ENCODE measurements at places on chromosomes 12 and 14. TPM values are rescaled to one million over a fixed set of nuclear protein-coding genes. Genes with fewer than 3 reads are reported as not detected.
A peak's percentile ranks its signal among the peaks of the same experiment; 100 is the strongest.

- no peaks in the 10 kb centered on the region for H3K27me3 ChIP-seq
- H3K4me1 ChIP-seq, result no peaks in the 10 kb centered on the region
- H3K4me3 ChIP-seq, result no peak overlapping the region
- DNase-seq, result no peak
These were observed 107.0 kb downstream of the ETV6 start for GRCh38 chr12:11756523-11756922.

- no peaks in the 10 kb centered on the region for H3K27me3 ChIP-seq
- H3K4me1 ChIP-seq, result no peaks in the 10 kb centered on the region
- DNase-seq, result no peak
- no peak overlapping the region for H3K4me3 ChIP-seq
- no peaks in the 10 kb centered on the region for H3K36me3 ChIP-seq
These were observed 231.9 kb downstream of the GPHN start for GRCh38 chr14:66739826-66740225.

DNA sequence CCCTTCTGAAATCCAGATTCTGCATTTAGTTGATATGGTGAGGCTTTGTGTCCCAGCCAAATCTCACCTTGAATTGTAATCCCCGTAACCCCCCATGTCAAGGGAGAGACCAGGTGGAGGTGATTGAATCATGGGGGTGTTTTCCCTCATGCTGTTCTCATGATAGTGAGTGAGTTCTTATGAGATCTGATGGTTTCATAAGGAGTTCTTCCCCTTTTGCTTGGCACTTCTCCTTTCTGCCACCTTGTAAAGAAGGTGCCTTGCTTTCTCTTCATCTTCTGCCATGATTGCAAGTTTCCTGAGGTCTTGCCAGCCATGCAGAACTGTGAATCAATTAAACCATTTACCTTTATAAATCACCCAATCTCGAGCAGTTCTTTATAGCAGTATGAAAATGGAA lies 23.1 kb upstream of the C12orf42 start:
- no peaks in the 10 kb centered on the region for H3K4me1 ChIP-seq
- no peaks in the 10 kb centered on the region for H3K27me3 ChIP-seq
- DNase-seq, result no peak
- H3K27ac ChIP-seq, result no peak overlapping the region
- H3K4me3 ChIP-seq, result no peak overlapping the region

Gene SDSL
- total RNA-seq, result 4.5 TPM

Gene LEMD3
- 35.2 TPM for total RNA-seq

DNA sequence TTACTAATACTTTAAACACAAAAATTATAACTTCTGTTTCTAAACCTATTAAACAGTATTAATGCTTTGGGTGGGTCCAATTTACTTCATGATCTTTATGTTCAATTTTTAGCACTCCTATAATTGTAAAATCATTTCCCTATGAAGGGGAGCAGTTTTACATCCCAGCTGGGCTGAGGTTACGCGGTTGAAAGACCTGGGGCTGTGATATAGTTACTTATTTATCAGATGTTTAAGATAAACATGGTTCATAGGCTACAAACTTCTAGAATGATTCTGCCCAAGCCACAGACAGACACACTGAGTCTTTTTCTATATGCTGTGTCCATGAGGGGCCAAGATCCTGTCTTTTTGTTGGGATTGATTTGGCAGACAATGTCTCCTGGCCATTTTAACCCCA lies 44.4 kb downstream of the DYRK2 start:
- H3K27ac ChIP-seq, result no peak overlapping the region
- H3K4me1 ChIP-seq, result no peaks in the 10 kb centered on the region
- no peak overlapping the region for H3K4me3 ChIP-seq
- H3K36me3 ChIP-seq, result no peaks in the 10 kb centered on the region
- H3K27me3 ChIP-seq, result no peaks in the 10 kb centered on the region

Gene KRT72
- not detected for total RNA-seq

Gene CLEC2D
- 6.6 TPM for total RNA-seq

DNA sequence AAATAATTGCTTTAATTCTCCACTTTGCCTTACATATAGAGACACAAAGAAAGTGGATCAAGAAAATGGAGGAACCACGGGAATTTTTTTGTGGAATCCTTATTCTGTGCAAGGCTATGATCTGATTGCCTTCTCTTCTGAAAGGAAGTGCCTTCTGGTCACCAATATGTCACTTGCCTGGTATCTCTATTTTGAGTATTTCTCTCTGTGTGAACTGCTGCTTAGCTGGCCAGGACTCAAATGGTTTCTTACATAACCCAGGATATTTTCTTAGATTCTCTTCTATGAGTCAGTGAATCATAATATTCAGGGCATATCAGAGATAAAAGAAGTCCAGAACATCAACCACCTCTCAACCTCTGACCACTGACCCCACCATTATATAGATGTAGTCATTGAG lies 156.1 kb downstream of the DIO2 start:
- H3K4me3 ChIP-seq, result no peak overlapping the region
- H3K27ac ChIP-seq, result no peak overlapping the region
- DNase-seq, result no peak

DNA sequence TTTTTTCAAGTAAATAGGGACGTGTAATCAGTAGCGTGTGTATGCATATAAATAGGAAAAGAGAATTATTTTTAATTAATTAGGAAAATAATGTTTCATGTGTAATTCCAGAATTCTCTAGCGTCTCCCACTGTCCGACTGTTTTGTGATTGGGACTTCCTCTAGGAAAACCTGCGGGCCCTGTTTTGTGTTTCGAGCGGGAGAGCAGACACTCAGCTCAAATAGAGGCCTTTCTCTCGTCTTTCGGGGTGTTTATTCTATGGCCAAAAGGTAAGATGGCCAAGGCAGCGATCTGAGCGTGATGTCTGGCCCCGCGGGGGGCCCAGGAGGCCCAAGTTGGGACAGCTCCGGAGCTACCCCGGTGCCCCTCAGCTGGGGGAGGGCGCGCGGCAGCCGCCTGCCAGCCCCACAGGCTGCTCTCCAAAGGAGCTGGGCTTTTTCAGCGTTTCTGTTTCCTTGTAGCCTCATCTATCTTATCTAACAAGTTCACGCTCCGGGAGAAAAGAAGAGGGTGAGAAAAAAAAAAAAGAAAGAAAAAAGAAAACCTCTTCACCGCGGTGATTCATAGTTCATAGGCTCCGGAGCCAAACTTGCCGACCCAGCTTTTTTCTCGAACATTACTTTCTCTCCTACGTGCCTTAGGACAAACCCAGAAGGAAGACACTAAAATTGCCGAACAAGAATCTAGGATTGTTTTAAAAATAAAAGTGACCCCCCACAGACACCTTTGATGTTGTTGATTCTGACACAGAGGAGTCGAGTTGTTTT lies 7.5 kb upstream of the FOXG1 start:
- no peaks in the 10 kb centered on the region for H3K4me1 ChIP-seq
- H3K4me3 ChIP-seq, result no peak overlapping the region
- DNase-seq, result no peak
- no peaks in the 10 kb centered on the region for H3K36me3 ChIP-seq
- H3K27ac ChIP-seq, result no peak overlapping the region
- no peaks in the 10 kb centered on the region for H3K27me3 ChIP-seq

GRCh38 chr12:116314477-116314876 lies 37.0 kb upstream of the MED13L start:
- no peaks in the 10 kb centered on the region for H3K27me3 ChIP-seq
- no peaks in the 10 kb centered on the region for H3K36me3 ChIP-seq
- no peak for DNase-seq
- H3K27ac ChIP-seq, result no peak overlapping the region
- H3K4me3 ChIP-seq, result no peak overlapping the region

GRCh38 chr12:58416236-58416635 lies 474.9 kb downstream of the ATP23 start:
- no peak overlapping the region for H3K4me3 ChIP-seq
- DNase-seq, result no peak
- H3K36me3 ChIP-seq, result no peaks in the 10 kb centered on the region
- peaks cover 49% of the 10 kb centered on the region for H3K4me1 ChIP-seq
- no peaks in the 10 kb centered on the region for H3K27me3 ChIP-seq
- H3K27ac ChIP-seq, result peak overlapping the region; percentile 64

Gene ASCL1
- not detected for total RNA-seq

DNA sequence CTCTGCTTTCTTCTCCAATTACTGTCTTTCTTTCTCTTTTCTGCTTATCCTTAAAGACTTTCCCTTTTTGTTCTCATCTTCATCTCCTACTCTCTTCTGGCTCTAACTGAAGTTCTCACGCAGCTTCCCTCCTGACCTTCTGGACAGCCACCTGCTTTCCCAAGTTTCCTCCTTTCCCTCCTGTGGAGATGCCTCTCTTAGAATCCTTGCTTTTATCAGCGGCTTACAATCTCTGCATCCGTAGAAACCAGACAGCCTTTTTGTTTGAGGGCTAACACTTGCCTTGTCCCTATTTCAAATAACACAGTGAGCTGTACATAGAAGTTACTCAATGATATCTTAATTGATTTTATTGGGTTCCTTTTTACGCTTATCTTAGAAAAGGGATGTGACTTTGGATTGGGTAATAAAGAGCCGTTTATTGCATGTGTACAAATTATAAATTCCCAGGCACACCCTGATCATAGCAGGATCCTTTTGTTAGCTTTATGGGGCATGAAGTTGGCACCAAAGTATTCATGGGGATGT lies 2.1 kb upstream of the LGALS3 start:
- DNase-seq, result peak; percentile 46
- H3K27me3 ChIP-seq, result no peaks in the 10 kb centered on the region
- no peaks in the 10 kb centered on the region for H3K36me3 ChIP-seq
- H3K4me3 ChIP-seq, result no peak overlapping the region
- H3K27ac ChIP-seq, result peak overlapping the region; percentile 83

Gene KRT77
- total RNA-seq, result not detected

DNA sequence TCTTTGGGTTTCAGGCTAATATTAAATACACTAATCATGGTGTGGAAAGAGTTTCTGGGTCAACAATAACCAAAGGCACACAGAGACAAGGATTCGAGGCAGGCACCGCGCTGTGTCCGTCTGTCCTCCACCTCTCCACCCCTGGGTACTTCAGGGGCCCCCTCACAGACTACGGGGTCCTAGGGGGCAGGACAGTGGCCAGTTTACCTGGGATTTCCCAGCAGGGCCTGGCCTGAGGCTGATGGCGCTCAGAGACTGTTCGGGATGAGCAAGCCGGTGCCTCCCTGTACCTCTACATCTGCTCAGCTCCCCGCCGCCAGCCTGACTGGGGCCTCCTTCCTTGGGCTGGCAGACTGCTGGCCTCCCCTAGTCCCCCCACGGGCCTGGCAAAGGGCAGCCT lies 18.1 kb upstream of the EIF5 start:
- H3K4me3 ChIP-seq, result no peak overlapping the region
- DNase-seq, result no peak

Gene RIPK3
- 1.5 TPM for total RNA-seq

Measured in Caco-2 (cell line).